Kasumi-1 (cell line): ENCODE measurements at places on chromosomes 4 and X.

DNA sequence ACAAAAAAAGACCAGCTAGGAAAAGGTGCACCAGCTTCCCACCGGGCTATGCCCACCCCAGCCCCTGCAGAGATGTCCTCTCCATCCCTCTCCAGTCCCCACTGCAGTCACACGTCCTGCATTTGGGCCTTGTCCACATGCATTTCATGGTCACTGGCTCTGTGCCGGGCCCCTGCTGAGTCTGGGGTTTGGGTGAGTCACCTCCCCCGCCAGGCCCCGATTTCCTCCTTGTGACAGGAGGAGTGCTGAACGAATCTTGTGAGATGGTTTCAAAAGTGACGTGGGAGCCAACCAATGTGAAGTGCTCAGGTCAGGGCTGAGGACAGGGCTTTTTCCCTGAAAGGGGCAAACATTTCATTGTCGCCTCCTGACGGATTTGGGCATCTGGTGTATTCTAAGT, 7.1 kb downstream of the CPZ start:
- peak; percentile 8 for DNase-seq

DNA sequence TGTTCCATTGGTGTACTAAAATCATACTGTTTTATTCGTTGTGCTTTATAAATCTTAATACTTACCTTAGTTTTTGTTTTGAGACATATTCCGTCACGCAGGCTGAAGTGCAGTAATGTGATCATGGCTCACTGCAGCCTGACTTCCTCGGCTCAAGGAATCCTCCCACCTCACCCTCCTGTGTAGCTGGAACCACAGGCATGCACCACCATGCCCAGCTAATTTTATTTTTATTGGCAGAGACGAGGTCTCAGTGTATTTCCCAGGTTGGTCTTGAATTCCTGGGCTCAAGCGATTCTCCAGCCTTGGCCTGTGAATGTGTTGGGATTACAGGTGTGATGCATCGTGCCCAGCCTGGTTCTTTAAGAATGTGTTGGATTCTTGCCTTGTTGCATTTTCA, 24.4 kb upstream of the DCK start:
- DNase-seq: no peak

DNA sequence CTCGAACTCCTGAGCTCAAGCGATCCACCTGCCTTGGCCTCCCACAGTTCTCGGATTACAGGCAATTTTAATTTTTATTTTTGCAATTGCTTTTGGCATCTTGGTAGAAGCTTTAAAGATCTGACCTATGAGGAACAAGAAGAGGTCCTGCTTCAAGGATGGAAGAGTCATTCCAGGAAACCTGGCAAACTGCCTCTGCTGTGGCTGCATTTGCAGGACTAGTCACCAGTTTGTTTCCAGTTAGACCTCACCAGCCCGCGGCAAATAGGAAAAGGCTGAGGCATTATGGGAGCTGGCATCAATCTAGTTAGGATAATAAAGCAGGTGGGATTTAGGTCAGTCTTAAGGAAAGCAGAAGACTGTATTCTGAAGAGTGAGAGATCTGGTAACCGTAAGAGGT, 51.9 kb upstream of the LAS1L start:
- DNase-seq: no peak

DNA sequence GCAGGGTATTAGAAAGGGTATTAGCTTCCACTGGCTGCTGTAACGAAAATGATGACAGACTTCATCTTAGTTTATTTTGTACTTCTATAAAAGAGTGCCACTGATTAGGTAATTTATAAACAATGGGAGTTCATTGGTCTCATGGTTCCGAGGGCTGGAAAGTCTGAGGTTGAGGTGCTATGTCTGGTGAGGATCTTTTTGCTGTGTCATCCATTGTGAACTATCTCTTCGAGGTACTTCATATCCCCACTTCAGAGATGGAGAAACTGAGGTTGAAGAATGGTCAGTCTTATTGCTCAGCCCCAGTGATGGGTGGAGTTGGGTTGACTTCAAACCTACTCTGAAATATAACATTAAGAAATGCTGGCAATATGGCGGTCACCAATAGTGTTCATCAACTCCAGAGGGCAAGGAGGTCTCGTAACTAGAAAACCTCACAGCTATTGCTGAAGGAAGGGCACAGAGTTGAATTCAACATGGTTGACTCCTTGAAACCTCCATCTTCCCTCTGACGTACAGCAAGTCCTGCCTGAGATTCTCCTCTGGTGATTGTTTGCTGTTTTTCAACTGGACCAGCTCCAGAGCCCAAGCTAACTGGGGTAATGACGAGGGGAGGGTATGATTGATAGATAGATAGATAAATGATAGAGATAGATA, 53.6 kb upstream of the SHOX start:
- DNase-seq: no peak

DNA sequence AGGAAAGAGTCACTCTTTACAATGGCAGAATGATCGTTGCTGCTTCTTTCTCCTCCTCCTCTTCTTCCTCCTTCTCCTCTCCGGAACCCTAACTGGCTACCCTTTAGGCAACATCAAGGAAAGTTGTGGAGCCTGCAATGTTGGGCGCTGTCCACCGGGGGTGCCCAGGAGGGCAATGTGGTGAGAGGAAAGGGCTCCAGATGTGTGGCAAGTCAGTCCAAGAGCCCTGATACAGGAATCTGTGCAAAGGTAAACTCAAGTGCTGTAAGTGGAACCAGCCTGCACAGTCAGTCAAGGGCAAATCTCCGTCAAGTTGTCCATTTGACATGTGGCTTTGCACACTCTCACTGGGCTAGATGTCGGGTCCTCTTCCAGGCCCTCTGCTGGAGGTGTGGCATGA, 2.8 kb downstream of the RTL5 start:
- peak; percentile 27 for DNase-seq

GRCh38 chr4:93776386-93777080, 52.0 kb upstream of the ATOH1 start:
- DNase-seq: no peak

GRCh38 chr4:142781114-142781513, 65.0 kb downstream of the INPP4B start:
- no peak for DNase-seq

GRCh38 chr4:2286904-2287593, 25.1 kb upstream of the MXD4 start:
- DNase-seq: no peak

GRCh38 chrX:102978594-102978993, 41.5 kb downstream of the RAB40AL start:
- no peak for DNase-seq

DNA sequence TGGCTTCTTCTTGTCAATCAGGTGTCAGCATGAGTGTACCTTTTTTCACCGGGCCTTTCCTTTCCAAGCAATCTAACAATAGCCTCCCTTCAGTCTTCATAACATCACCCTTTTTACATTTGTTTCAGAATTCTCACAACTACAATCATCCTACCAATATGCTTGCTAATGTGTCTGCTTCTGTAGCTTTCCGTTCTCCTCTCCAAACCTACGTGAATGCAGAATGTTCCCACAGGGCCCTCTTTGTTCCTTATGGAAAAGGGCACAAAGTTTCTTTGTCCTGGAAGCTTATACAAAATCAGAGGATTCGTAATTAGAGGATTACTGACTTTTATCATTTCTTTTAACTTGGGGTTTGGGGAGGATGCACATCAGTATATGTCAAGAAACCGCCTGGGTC, 461.8 kb downstream of the CENPC start:
- no peak for DNase-seq

GRCh38 chr4:104869831-104870230, 276.8 kb upstream of the TET2 start:
- DNase-seq: peak; percentile 23

- DNase-seq: no peak
Observed at GRCh38 chrX:1803741-1804140, 188.9 kb downstream of the ASMT start.

GRCh38 chr4:170758988-170759387, 669.2 kb upstream of the AADAT start:
- DNase-seq: no peak

- peak; percentile 64 for DNase-seq
Observed at GRCh38 chr4:87543835-87544461, 14.8 kb upstream of the SPARCL1 start.

DNA sequence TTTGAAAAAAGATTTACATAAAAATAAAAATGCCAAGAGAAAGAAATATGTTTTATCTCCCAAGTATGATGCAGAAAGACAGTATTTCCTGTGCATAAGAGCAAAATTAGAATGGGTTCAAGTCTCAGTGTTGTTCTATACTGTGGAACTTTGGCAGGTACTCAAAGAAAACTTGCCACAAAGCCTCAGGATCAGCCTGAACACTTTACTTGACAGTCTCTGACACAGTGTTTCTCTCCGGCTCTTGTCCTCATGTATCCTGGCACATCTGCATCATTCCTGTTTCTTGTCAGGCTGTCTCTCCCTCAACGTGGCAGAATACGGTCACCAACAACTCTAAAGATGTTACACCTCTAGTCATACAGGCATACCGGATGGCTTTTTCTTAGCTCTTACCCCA, 273.7 kb downstream of the ARHGAP24 start:
- DNase-seq: no peak

GRCh38 chrX:64437218-64437617, 42.0 kb upstream of the MTMR8 start:
- no peak for DNase-seq

DNA sequence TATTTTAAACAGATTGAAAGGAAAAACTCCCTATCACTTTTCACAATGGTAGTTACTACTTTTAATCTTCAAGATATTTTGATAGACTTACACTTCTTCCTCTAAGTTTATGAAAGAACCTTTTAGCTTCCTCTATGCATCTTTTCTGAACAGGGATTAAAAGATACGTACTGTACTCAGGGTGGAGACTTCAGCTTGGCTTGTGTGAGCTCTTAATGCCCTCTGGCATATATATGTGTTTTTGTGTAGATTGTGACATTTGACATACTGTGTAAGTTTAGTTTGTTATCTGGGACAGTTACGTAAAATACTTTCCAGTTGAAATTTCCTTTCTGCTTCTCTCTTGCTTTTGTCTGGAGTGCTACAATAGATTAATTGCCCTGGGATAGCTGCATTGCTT, 109.3 kb upstream of the NUDT6 start:
- no peak for DNase-seq

DNA sequence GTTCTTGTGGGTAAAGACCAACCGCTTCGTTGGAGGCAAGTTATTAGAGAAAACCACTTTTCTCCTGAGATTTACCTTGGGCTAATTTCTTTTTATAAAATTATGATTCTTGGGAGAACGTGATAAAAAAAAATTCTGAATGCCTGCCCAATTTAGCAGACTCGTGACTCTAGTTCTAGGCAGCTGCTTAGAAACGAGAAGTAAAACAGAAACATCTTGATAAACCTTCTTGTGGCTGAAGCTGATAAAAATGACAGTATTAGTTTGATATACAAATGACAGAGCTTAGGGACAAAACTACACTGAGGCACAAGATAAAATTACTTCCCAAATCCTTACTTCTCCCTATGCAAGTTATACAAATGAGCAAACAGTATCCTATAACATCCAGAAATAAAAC, 458.9 kb upstream of the TEX13C start:
- no peak for DNase-seq

DNA sequence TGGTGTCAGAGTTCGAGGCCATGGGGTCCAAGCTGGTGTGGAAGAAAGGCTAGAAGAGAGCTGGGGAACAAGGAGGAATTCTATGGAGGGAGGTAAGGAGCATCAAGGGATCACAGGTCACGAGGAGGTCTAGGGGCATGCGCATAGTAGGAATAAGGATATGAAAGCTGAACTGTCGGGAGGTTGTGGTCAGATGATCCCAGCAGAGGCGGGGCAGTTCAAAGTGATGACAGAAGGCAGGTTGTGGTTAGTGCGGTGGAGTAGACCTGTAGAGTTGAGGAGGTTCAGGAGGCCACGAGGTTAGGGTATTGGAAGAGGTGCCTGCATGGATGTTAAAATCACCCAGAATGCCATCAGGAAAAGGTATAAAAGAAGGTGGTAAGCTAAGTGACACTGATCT, 156.3 kb downstream of the TMEM164 start:
- DNase-seq: no peak

DNA sequence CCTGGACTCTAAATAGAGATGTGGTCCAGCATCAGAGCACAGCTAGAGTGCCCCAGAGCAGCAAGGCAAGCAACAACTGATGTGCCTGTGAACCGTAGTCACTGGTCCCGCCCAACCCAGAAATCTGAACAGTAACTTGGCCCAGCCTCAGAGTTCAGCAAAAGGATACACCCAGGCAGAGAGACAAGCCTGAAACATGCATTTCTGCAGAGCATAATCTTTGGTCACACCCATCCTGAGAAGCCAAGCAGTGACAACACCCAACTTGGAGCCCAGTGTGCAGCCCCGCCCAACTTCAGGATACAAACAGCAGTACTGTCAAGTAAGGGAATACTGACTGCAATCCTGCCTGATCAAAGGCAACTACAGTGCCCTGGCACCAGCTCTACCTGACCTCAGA, 78.9 kb downstream of the CCDC160 start:
- no peak for DNase-seq

GRCh38 chr4:103774326-103774825, 54.6 kb upstream of the TACR3 start:
- no peak for DNase-seq

DNA sequence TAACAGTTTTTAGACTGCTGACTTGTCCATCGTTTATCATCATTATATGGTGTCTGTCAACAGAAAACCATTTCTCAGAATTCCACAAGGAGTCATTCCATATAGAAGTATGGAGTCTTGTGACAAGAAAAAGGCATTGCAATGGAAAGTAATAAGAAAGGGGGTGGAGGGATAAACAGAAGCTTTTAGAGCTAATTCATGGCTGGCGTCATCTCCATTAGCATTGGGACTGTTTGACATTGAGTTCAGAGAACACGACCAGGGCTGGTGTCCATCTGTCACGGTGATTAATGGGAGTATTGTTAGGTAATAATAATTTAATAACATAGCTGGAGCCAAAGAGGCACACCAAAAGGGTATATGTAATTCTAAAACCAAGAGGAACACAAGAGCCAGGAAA, 101.9 kb upstream of the SFRP2 start:
- DNase-seq: no peak

- DNase-seq: no peak
Observed at GRCh38 chr4:70908993-70909556, 6.9 kb downstream of the MOB1B start.

DNA sequence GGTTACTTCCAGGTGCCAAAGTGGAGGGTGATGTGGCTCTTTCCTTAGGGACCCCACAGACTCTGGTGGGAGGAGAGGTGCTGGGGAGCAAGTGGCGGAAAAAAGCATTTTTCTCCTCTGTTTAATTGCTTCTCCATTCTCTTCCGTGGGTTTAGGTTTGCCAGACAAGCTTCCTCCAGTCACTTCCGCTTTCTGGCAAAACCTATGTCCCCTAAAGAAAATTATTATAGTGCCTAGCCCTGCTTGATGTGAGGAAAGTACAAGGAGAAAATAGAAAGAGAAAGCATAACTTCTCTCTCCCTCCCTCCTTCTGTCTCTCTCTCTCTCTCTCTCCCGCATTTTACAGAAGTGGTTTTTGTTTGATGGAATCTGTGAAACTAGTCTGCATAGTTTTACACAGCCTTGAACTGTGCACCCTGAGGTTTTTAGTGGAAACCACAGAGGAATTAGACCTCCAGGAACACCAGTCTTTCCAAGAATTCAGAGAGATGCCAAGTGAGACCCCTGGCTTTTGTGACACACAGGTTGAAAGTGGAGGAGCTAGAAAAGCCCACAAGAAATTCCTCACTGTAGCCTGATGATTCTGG, 231.1 kb upstream of the ANXA3 start:
- DNase-seq: peak; percentile 87
